Activated CD8-positive, alpha-beta memory T cell treated with anti-CD3 and anti-CD28 coated beads for 1 hour (primary cell): ENCODE measurements at places on chromosomes 11 and 22.

GRCh38 chr22:50445071-50445879, 29.6 kb downstream of the SBF1 start:
- DNase-seq: no peak

GRCh38 chr11:37115963-37116362, 517.9 kb upstream of the RAG2 start:
- DNase-seq: no peak

GRCh38 chr11:129699711-129700304, 115.8 kb upstream of the TMEM45B start:
- DNase-seq: no peak

DNA sequence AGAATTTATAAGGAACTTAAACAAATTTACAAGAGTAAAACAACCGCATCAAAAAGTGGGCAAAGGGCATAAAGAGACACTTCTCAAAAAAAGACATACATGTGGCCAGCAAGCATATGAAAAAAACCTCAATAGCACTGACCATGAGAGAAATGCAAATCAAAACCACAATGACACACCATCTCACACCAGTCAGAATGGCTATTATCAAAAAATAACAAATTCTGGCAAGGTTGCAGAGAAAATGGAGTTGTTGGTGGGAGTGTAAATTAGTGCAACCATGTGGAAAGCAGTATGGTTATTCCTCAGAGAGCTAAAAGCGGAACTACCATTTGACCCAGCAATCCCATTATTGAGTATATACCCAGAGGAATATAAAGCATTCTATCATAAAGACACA, 866.8 kb upstream of the TENM4 start:
- no peak for DNase-seq

DNA sequence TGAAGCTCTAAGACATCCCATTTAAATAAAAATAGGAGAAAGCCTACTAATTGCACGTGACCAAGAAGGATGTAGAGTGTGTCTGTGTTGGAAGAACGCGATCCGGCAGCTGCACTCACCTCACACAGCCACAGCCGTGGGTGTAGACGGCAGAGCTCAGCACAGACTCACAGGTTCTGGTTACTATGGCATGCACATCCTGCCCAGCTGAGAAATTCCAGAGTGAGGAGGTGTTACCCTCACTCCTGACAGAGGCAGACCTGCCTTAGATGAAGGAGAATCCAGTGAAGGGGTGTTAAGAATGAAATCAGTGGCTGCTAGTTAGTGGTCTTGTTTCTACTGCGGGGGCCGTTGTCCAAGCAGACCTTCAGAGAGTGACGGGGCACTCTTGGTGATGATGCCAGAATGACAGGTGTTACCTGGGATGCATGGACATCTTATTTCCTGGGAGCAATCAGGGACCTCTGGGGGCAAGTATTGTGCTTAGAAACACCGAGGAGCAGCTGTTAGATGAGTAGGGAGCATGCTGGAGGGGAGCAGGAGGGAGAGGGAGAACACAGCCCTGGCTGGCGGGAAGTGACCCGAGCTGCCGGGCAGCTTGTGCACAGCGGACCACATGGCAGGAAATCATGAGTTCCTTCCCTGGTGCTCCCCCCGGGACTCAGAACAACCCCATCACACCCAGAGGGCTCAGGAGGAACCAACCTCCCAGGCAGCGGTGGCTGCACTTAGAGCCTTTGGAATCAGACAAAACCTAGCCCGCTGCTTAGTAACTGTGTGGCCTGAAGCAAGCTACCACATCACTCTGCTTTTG, 12.3 kb downstream of the KCNJ5 start:
- DNase-seq: no peak

DNA sequence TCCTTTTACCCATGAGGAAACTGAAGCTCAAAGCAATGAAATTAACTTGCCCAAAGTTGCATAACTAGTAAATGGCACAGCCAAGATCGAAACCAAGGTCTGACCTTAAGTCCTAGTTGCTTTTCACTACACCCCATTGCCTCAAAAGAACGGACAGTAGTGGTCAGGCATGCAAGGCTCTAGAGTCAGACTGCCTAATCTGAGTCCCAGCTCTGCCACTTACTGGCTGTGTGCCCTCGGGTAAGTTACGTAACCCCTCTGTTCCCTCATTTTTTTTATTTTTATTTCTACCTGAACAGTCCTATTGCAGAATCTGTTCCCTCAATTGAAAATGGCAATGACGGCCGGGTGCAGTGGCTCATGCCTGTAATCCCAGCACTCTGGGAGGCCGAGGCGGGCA, 9.6 kb downstream of the CYB561A3 start:
- no peak for DNase-seq

DNA sequence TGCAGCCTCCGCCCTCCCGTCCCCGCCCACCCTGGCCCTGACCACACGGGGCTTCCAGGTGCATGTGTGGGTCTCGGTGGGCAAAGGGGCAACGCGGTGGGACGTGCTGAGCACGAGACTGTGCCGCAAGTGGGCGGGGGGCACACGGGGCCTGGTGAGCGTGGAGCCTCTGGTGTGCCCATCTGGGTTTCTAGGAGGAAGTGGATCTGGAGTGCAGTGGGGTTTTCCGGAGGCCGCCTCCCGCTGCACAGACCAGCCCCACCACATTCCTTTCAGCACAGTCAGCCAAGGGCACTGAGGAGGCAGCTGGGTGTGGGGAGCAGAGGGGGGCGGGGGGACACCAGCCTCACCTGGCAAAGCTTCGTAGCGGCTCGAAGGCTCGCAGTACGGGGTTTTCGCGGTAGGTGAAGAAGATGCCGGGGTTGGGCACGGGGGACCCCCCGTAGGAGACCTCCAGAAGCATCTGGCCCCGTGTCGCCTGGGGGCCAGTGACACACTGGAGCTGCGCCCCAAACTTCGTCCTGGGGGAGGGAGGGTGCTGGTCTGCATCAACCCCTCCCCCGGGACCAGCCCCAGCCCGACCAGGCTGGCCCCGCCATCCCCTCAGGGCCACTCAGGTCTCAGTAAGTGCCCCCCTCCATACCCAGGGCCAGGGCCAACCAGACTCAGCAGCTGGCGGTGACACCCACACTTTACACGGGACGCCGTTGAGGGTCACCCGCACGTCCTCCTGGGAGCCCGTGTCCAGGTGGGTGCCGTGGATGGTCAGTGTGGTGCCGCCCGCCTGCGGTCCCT, 12.4 kb upstream of the MAPK11 start:
- DNase-seq: no peak

GRCh38 chr11:61928606-61929005, 11.2 kb upstream of the RAB3IL1 start:
- DNase-seq: no peak

- no peak for DNase-seq
These were observed 75.1 kb upstream of the LUZP2 start for GRCh38 chr11:24421766-24422165.

DNA sequence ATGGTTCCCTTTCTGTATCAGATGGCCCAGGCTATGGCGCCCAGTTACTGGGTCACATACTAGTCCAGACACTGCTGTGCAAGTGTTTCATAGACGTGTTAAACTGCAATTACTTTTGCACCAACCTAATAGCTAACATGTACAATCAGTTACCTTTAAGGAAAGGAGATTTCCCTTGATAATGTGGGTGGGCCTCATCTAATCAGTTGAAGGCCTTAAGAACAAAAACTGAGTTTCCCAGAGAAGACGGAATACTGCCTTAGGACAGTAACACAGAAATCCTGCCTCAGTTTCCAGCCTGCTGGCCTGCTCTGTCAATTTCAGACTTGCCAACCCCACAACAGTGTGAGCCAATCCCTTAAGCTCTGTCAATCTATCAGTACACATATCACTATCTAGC, 229.9 kb upstream of the SYN3 start:
- DNase-seq: no peak

- DNase-seq: no peak
These were observed 75.8 kb downstream of the ARHGAP8 start for GRCh38 chr22:44828193-44828592.

DNA sequence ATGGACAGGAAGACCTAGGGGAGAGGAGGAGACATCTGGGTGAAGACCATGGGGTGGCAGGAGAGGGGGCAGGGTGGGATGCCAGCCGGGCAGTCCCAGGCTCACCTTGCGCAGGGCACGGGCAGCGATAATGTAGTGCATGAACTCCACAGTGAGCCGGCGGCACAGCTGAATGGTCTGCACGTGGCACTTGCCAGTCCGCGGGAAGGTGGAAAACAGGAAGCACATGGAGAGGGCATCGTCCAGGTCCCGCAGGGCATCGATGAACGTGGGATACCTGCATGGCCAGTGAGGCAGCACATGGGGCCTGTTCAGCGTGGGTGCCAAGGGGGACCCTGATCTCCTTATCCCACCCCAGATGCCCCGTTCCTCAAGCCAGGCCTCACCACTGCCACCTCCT, 7.3 kb downstream of the PES1 start:
- DNase-seq: no peak

- peak; percentile 45 for DNase-seq
These were observed 3.4 kb downstream of the TIMM10 start for GRCh38 chr11:57527056-57527631.

DNA sequence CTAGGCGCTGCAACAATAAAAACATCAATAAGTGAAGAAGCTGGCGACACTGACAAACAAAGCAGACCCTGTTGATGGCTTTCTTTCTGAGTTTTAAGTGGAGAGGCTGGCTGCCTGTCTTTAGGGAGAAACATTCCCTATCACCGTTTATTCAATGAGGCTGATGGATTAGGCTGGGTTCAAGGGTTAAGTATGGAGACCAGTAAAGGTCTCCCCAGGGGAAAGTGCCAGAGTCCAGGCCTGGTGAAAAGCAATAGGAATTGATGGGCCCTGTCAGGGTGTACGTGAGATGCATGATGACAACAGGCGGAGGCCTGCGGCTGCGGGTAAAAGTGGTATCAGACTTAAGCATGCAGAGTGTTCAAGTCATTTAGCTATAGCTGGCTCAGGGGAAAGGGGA, 102.6 kb downstream of the ALX4 start:
- DNase-seq: no peak

DNA sequence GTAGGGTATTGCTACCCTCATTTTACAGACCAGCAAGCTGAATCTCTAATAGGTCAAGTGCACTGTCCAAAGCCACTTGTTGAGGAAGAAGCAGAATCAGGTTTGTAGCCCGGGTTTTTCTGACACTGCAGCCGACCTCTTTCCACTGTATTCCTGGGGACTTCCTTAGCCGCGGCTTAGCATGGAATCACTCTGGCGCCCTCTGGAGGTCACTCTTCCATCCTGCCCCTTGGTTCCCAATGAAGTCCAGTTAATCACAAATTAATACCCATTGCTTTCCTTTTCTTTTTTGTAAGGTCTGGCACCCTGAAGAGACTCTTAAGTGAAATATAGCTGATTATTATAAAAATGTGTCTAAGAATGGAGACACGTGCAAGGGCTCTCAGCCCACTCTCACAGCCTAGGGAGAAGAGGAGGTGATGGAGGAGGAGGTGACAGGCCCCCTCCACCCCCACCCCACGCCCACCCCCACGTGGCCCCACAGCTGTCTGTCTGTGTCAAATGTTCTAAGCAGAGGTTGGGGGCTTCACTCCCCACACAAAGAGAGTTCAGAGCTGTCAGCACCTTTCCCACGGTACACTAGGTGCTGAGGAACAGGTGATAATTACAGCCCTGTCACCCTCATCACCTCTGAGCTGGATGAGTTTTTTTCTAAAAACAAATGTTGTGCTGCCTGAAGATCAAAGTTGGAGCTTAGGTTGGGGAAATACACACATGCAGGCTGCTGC, 57.7 kb upstream of the DRD2 start:
- peak; percentile 3 for DNase-seq

DNA sequence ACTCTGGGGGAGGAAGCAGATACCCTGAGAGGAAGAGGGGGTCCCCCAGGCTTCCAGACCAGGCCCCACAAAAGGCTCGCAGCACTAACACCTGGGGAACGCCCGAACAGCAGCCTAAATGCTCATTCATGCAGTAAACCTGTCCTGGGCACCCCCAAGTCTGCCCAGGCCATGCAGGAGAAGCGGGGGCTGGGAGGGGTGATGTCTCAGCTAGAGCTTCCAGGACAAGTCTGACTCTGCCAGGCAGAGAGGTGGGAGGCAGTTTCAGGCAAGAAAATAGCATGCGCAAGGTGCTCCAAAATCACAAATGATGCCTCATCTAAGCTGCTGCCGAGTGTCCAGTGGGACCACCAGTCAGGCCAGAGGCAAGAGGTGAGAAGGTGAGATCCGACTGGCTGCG, 14.6 kb downstream of the CABP7 start:
- no peak for DNase-seq

DNA sequence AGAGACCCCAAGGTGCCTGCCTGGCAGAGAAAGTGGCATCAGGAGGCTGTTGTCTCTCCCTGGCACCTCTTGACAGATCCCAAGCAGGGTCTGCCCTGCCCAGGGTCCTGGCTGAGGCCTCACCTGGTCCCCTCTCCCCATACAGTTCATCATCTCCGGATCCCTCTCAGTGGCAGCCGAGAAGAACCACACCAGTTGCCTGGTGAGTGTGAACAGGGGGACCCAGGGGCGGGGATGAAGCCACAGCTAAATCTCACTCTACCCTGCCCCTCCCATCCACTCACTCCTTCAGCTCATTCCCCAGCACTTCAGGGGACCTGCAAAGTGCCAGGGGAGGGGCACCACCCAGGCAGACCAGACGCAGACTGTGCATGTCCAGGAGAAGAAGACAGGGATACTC, 14.0 kb upstream of the MS4A10 start:
- DNase-seq: no peak

DNA sequence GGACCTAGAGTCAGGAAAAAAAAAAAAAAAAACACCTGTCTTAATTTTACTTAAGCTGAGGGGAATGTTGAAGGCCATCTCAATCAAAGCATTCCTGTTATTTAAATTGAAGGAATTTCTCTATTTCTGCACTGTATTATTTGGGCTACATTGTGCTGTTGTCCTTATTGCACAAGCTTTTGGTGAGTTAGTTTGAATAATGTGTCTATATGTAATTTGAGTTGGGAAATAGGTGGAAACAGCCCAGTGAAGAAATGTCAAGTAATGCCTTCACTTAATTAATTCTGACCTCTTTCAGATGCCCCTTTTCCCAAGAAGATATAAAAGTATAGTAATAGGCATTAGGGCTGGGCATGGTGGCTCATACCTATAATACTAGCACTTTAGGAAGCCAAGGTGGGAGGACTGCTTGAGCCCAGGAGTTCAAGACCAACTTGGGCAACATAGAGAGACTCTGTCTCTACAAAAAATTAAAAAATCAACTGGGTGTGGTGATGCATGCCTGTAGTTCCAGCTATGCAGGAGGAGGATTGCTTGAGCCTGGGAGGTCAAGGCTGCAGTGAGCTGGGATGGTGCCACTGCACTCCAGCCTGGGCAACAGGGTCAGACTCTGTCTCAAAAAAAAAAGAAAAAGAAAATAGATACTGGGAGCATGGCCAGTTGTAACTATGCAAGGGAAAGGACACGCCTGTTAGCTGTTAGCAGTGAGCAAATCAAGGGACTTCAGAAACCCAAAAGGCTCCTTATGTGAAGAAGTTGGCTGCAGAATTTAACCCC, 34.9 kb downstream of the OR10A6 start:
- no peak for DNase-seq

DNA sequence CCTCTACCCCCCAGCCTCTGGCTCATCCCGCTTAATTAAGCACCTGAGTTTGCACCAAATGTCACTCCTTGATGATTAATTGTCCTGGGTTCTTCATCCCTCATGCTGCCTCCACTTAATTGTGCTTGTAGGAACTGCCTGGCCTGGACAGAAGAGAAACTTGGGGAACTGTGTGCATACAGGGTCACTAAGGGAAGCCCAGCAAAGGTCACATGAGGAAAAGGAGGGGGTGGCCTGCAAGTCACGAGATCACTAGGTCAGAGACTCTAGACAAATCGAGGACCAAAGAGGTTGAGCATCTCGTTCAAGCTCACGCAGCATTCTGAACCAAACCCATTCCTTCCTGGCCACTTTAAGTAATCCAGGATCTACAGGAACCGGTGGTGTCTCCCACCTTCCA, 75.8 kb downstream of the PDE2A start:
- no peak for DNase-seq
